Stimulated activated CD4-positive, alpha-beta T cell treated with anti-CD3 and anti-CD28 coated beads, Interleukin-1b, Interleukin-23, amount 100 ng/mL, for 1 hour (primary cell): ENCODE measurements at places on chromosomes 6 and 20.

DNA sequence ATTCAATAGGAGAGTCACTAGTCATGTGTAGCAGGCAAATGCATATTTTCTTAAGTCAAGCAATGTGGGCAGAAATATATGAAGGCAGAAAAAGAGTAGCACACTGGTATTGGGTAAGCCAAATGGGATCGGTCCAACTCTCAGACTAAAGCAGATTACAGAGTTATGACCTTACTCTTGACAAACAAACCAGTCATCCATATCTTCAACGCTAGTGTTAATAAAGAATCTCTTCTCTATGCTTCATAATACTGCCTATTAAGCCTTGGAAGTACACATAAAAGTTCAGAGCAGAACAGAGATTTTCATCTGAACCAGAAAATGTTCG is 320.2 kb upstream of the JARID2 start:
- no peak for DNase-seq

DNA sequence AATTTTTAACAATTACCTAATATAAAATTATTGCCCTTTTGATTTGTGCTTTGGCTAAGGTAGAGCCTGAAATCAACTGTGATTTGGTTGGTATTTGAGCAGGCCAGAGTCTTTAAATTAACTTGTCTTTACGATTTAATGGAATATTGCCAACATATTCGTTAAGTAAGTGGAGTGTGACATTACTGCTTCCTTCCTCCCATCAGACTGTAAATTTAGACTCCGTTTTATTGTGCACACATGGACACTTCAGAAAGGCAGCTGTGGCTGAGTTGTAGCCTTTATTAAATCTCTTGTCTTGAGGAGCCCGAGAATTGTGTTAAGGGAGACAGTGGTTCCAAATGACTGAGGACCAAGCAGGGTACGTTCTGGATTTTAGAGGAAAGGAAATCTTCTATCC is 57.4 kb downstream of the CAP2 start:
- no peak for DNase-seq

- DNase-seq: no peak
Observed at GRCh38 chr20:50551288-50551687, 41.1 kb downstream of the PTPN1 start.

GRCh38 chr20:11132819-11133415 is 459.1 kb upstream of the JAG1 start:
- no peak for DNase-seq

- no peak for DNase-seq
Observed at GRCh38 chr6:150494241-150494640, 105.4 kb upstream of the PLEKHG1 start.

DNA sequence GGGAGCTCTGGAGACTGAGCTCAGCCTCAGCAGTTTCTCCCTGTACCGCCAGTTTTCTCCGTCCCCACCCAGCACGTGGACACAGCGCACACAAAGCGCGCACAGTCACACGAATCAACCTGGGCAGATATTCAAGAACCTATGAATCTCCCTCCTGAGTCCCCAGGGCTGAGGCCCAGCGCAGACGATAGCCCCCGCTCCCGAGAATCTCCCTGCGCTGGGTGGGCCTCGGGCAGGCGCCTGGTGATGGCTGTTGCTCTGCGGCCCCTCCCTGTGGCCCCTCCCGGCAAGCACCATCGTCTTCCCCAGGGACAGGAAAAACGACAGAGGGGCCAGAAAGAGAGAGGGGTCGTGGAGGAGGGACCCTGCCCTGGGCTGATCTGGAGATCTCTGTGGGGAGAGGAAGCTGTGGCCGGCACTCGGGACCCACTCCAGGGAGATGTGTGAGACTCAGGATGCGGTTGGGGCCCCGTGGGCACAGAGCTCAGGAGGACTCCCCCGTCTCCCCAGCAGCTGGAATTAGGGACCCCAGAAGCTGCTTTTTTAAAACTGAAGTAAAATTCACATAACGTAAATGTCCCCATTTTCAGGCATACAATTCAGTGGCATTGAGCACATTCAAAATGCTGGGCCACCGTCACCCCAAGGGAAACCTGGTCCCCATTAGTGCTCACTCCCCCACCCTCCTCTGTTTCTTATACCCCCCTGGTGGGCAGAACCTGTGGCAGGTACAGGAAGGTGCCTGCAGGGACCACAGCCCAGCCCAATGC is 330.8 kb downstream of the TAF4 start:
- DNase-seq: no peak

- no peak for DNase-seq
Observed at GRCh38 chr20:51399006-51399890, 143.3 kb downstream of the NFATC2 start.

- no peak for DNase-seq
Observed at GRCh38 chr6:118771253-118771652, 119.9 kb upstream of the CEP85L start.

GRCh38 chr6:73264446-73264845 is 1.4 kb upstream of the KHDC1 start:
- no peak for DNase-seq

DNA sequence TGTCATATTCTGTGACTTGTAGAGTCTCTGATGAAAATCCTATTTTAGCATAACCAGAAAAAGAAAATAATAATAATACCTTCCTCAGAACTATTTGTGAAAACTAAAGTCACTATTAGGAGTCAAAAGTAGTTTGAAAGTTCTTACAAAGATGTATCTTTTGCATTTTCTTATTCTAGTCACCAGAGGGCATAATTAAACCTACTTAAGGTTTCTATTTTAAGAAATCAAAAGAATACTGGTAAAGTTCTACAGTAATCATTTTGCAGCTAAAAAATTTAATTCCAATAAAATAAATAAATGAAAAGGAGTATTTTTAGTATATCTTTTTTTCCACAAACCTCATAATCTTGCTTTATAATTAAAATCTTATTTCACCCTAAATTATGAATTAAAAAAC is 28.0 kb upstream of the MCM9 start:
- no peak for DNase-seq

GRCh38 chr6:32313964-32314363 is 57.7 kb downstream of the TSBP1 start:
- no peak for DNase-seq

DNA sequence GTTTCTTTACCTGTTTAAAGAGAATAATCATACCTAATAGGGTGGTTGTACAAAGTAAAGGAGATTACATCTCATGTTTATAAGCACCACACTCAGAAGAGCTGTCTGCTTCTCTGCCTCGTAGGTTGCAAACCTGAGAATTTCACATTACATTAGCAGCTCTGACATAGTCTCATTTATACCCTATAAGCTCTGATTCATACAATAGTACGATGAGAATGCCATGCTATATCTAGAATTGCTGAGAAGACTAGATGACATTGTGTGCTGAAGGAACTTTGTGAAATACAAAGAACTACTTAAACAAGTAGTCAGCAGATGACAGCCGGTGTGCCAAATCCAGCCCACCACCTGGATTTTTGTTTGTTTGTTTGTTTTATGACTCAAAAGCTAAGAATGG is 121.2 kb downstream of the ADAT2 start:
- DNase-seq: no peak

DNA sequence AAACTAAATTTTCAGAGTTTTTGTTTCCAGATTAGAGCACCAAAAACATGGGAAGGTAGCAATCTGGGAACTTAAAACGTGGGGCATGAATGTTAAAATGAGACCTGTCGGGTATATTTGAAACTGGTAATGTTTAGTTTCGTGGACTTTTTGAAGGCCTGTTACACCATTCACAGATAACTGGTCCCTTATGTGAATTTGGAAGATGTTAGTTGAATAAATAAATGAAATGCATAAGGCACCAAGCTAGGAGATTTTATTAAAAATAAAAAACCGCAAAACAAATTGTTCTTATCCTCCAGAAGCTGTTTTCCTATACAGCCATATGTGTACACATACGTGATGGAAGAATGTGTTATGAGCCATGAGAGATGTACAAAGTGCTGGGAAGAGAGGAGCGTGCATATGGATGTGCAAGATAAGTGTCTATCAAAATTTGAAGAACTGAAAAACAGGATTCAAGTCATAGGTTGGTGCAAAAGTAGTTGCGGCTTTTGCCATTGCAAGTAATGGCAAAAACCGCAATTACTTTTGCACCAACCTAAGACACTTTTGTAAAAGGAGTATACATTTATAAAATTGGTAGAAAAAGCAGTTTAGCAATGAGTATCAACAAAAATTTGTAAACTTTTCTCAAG is 700 bp upstream of the MCUR1 start:
- DNase-seq: no peak

GRCh38 chr6:166559211-166559610 is 27.3 kb downstream of the RAMACL start:
- DNase-seq: no peak

DNA sequence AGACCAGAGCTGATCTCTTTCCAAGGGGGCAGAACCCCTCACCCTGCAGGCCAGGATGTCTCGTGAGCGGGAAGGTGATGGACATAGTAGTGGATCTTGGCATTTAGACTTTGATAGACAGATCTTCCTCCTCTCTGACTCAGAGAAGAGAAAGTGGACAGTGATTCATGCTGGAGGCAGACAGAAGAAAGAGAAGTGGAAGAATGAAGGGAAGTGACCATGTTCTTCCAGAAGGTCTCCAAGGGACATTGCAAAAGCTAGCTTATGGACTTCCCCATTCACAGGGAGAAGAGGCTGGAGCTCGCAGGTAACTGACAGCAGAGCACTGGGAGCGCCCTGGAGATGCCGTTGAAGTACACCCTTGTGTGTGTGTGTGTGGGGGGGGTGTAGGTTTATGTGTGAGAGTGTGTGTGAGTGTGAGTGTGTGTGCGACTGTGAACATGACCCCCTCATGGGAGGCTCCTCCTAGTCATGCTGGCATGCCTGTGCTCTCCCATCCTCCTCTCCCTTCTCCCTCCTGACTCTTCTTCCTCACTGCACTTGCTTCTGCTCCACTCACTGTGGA is 8.0 kb upstream of the RAET1L start:
- no peak for DNase-seq

DNA sequence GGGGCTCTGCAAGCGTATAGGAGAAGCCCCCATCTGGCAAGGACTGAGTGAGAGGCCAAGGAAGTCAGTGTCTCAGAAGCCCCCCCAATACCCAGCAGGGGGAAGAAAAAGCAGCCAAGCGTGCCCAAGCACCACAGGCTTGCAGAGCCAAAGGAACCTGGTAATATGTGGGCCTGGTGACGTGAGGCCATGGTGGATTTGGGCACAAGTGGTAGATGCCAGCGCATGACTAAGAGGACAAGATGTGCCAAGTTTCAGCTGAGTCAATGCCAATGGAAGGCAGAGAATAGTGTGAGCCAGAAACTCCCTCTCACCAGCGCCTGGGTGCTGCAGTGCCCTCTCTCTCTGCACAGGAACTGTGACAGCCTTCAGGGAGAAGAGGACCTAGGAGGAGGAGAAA is 110.0 kb downstream of the QRSL1 start:
- DNase-seq: no peak

GRCh38 chr6:127824061-127824460 is 76.8 kb downstream of the THEMIS start:
- DNase-seq: no peak

GRCh38 chr6:142927271-142927580 is 17.8 kb downstream of the HIVEP2 start:
- DNase-seq: no peak
